ENCODE measurements at places on chromosomes 5 and 9. TPM values are rescaled to one million over a fixed set of nuclear protein-coding genes. Genes with fewer than 3 reads are reported as not detected.

The ATP6V1G1 gene
- total RNA-seq = 99.0 TPM

The ANKRD33B gene
- total RNA-seq = 11.4 TPM

The PCDHA7 gene
- total RNA-seq = not detected

The TLR4 gene
- 10.0 TPM for total RNA-seq

The SLCO6A1 gene
- not detected for total RNA-seq

The ELOVL7 gene
- not detected for total RNA-seq

The SV2C gene
- total RNA-seq = not detected

All from OCI-LY7 (cell line).